M059J (cell line): ENCODE measurements at places on chromosomes 3 and 15. TPM values are rescaled to one million over a fixed set of nuclear protein-coding genes. Genes with fewer than 3 reads are reported as not detected.

DNA sequence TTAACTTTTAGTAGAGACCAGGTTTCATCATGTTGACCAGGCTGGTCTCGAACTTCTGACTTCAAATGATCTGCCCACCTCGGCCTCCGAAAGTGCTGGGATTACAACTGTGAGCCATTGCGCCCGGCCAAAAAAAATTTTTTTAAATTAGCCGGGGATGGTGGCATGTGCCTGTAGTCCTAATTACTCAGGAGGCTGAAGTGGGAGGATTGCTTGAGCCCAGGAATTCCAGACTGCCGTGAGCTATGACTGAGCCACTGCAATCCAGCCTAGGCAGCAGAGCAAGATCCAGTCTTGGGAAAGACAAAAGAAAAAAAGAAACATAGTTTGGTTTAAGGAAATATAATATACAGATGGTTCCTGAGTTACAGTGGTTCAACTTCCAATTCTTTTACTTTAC lies 44.9 kb upstream of the EIF3J start:
- DNase-seq = no peak

DNA sequence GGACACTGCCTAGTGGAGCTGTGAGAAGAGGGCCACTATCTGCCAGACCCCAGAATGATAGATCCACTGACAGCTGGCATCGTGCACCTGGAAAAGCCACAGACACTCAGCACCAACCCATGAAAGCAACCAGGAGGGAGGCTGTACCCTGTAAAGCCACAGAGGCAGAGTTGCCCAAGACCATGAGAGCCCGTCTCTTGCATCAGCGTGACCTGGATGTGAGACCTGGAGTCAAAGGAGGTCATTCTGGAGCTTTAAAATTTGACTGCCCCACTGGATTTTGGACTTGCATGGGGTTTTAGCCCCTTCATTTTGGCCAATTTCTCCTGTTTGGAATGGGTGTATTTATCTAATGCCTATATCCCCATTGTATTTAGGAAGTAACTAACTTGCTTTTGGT lies 83.5 kb upstream of the P3H2 start:
- DNase-seq = no peak

- DNase-seq = peak; percentile 42
Measured at GRCh38 chr3:140219923-140220452, 285.0 kb downstream of the CLSTN2 start.

The GHSR gene
- not detected in 2 replicates for total RNA-seq

The SIDT1 gene
- 0.17 TPM in 1 of 2 replicates, not detected in the other for total RNA-seq

- no peak for DNase-seq
Measured at GRCh38 chr3:174859114-174859735, at the start of gene NAALADL2. Gene NAALADL2 (plus strand): TSS chr3:174859334.

DNA sequence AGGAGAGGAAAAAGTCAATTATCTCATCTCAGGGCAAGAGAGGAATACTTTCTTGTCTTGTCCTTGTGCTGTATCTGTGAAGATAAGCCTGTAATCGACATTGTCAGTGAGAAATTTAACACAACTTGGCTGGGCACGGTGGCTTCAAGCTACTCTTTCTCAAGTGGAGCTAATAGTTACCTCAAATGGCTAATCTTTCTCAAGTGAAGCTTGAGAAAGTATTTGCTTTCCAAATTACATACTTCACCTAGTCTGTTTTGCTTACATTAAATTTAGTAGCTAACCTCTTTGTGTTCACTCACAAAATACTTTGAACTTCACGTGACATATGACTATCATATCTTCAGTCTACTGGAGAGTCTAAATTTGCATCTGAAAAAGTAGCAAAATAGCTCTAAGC lies 48.3 kb upstream of the B3GALNT1 start:
- DNase-seq = no peak

GRCh38 chr3:135992072-135992471 lies 26.5 kb downstream of the PPP2R3A start:
- peak; percentile 90 for DNase-seq

DNA sequence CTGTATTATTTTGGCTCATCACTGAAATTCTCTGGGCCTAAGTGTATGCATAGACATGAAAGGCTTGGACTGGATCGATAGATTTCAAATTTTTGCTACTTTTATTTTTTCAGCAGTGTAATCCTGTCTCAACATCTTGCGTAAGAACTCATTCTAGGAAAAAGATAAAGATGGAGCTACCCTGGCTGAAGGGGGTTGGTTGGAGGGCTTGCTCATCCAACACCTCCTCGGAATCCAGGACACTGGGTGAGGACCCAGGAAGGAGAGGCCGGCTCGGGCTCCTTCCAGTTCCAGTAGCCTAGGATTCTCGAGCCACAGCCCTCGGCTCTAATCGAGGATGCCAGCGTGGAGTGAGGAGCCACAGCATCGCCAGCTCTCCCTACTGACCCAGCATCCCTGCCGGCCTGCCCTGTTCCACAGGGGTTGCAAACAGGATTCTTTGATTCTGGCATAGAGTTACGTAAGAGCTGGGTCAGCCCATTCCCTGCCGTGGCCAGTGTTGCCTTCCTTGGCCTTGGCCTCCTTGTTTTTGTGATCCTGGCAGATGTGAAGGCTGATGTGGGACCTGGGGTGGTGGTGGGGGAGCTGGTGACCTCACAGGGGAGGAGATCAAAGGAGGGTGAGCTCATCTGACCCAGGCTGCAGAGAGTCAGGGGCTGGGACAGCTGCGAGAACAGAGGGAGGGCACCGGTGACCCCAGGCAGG lies 149.5 kb downstream of the ALDH1A2 start:
- DNase-seq = no peak

GRCh38 chr3:36305929-36306520 lies 74.3 kb upstream of the STAC start:
- peak; percentile 60 for DNase-seq

DNA sequence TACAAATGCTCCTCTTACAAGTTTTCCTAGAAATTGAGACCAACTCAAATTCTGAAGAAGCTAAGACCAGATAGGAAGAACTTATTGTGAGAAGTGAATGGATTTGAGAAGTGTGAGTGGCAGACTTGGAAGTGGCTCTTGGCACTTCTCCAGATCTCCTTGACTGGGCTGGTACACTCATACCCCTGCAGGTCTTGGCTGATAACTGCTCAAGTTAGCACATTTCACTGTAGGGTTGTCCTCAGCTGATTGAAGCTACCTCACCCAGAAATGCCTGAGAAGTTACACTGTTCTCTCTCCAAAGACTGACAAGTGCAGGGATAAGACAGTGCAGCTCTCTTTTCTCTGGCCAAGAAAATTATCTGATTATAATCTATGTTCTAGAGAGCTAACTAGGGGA lies 16.5 kb upstream of the CLDN1 start:
- DNase-seq = peak; percentile 87

- DNase-seq = no peak
Measured at GRCh38 chr3:16374047-16374934, 109.3 kb downstream of the OXNAD1 start.

- no peak for DNase-seq
Measured at GRCh38 chr3:135755330-135756105, 210.0 kb upstream of the PPP2R3A start.

The UCN2 gene
- 0.17 and 2.7 TPM in 2 replicates for total RNA-seq

The GNAI2 gene
- total RNA-seq = 232 and 259 TPM in 2 replicates

The GOLGA6L7 gene
- total RNA-seq = not detected in 2 replicates

The SPATA12 gene
- 0.07 TPM in 1 of 2 replicates, not detected in the other for total RNA-seq

- DNase-seq = no peak
Measured at GRCh38 chr15:58561321-58561720, 129.5 kb downstream of the LIPC start.

GRCh38 chr3:31226346-31226745 lies 306.4 kb upstream of the STT3B start:
- no peak for DNase-seq

- peak; percentile 26 for DNase-seq
Measured at GRCh38 chr3:101102678-101103296, 109.6 kb upstream of the ABI3BP start.

- peak; percentile 49 for DNase-seq
Measured at GRCh38 chr15:91853948-91854638, 585 bp downstream of the SLCO3A1 start.

The CHRM5 gene
- total RNA-seq = not detected in 2 replicates

DNA sequence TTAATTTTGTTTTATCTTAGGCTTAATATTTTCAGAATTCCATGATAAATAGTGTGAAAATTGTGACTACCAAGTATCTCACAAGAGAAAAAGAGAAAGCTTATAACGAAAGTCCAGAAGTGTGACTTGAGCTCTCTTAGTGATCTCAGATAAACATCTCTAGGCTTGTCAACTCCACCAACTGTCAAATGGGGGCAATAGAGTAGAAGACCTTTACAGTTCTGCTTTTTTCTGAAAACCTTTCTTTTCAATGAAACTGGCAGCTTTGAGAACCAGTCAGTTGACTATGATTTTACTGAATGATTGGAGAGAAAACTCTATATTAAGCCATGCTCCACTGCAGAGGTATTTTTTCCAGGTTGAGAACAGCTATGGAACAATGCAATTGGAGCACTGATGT lies 119.2 kb upstream of the TP63 start:
- no peak for DNase-seq

The TRAIP gene
- total RNA-seq = 6.5 and 9.9 TPM in 2 replicates

DNA sequence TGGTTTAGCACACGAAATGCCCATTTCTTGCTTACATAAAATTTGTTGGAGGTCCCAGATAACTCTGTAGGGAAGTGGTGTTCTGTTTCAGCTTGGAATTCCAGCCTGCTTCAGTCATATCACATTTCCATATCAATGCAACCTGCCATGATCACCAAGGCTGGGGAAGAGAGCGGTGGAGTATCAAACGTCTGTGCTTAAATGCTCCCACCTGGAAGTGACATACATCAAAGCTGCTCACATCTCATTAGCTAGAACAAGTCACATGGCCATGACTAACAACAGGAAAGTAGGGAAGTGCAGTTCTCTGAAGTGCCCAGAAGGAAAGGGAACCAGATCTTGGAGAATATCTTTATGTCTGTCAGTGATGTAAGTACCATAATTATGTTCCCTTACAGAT lies 130.2 kb upstream of the CFAP20DC start:
- DNase-seq = peak; percentile 11

- no peak for DNase-seq
Measured at GRCh38 chr3:195164573-195165264, 106.2 kb downstream of the XXYLT1 start.

The ACVR2B gene
- 0.74 and 0.81 TPM in 2 replicates for total RNA-seq

- DNase-seq = no peak
Measured at GRCh38 chr3:98567666-98568270, 25.6 kb downstream of the CPOX start.

The TM6SF1 gene
- total RNA-seq = 0.52 and 1.1 TPM in 2 replicates

The NPAP1 gene
- not detected in 2 replicates for total RNA-seq

- no peak for DNase-seq
Measured at GRCh38 chr15:88649753-88650551, 11.1 kb downstream of the ISG20 start.

- no peak for DNase-seq
Measured at GRCh38 chr15:57683481-57683880, 23.0 kb upstream of the POLR2M start.

The STARD9 gene
- 1.4 and 2.7 TPM in 2 replicates for total RNA-seq

DNA sequence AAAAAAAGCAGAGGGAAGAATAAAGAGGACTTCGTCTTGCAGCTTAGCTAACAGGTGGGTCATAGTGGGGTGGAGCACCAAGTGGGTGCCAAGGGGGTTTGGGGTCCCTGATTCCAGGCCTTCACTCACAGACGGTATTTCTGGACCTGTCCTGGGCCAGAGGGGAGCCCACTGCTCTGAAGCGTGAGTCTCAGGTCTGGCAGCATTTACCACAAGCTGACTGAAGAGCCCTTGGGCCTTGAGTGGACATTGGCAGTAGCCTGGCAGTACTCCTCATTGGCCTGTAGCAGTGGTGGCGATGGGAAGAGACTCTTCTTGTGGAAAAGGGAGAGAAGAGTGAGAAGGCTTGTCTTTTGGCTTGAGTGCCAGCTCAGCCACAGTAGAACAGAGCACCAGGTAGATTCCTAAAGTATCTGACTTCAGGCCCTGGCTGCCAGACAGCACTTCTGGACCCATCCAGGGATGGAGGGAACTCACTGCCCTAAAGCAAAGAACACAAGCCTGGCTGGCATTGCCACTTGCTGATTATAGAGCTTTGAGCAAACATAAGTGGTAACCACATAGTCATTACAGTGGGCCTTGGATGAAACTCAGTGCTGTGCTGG lies 72.9 kb downstream of the GLDN start:
- no peak for DNase-seq

The GOLGA6L10 gene
- total RNA-seq = 0.07 and 0.25 TPM in 2 replicates

The CPLX3 gene
- not detected in 2 replicates for total RNA-seq

The CCDC174 gene
- 6.1 and 6.2 TPM in 2 replicates for total RNA-seq

GRCh38 chr15:92394309-92395097 lies 822 bp downstream of the ST8SIA2 start:
- DNase-seq = peak; percentile 6

DNA sequence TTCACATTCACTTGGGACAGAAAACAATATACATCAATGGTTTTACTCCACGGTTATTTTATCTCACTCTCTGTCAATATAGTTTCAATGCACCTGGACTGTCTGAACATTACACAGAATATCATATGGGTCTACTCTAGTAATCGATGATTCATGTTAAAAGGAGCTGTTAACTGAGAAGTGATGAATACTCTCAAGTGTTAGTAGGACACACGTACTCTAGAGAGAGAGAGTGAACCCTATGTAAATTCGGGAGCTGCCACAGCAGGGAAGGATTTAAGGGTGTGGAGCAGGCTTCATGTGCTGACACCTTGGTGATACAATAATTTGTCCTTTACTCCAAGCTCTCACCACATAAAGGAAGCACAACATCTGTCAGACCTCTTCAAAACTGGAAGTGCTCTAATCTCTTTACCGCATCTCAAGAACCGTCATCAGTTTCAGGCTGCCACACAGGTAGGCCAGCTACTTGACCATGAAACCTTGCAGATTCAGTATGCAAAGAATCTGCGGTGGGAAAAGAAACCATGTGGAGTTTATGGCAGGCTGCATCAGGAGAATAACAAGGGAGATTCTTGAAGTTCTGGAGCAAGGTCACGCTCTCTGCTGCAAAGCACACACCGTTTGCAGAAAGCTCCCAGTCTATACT lies 199.2 kb upstream of the TMC3 start:
- DNase-seq = no peak
